Hepatocyte (in vitro differentiated cells): ENCODE measurements at places on chromosomes 3 and 15. TPM values are rescaled to one million over a fixed set of nuclear protein-coding genes. Genes with fewer than 3 reads are reported as not detected.

The CPN2 gene
- 2.2 and 4.6 TPM in 2 replicates for polyA plus RNA-seq

The IGDCC3 gene
- polyA plus RNA-seq: 14.8 and 33.0 TPM in 2 replicates

DNA sequence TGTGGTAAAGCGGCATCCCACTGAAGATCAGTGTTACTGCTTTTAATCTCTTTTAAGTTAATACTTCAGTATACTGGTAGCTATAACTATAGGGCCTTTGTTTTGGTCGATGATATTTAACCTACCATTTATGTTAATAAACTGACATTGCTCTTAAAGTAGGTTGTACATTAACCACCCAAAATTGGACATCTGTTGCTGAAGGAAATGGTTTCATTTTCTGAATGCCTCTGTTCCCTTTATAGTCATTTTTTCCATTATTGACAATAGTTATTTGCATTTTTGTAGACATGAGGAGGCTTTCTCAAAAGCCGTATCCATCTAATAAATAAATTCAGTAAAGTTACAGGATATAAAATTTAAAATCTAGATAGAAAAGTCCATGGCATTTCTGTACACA lies 252.4 kb upstream of the UBE2E1 start:
- DNase-seq: no peak

DNA sequence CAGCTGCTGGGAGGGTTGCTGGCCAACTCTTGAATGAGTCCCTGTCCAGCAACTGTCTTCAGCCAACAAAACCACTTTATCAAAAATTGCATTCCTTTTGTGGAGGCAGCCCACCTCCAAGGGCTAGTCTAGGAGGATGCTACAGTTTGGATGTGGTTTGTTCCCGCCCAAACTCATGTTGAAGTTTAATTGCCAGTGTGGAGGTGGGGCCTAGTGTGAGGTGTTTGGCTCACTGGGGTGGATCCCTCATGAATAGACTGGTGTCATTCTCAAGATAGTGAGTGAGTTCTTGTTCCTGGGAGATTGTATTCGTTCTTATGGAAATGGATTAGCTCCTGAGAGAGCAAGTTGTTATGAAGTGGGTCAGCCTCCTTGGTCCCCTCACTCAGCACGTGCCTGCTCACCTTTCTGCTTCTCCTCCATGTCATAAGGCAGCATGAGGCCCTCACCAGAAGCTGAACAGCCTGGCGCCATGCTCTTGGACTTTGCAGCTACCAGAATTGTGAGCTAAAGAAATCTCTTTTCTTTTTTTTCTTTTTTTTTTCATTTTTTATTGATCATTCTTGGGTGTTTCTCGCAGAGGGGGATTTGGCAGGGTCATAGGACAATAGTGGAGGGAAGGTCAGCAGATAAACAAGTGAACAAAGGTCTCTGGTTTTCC lies 4.2 kb upstream of the RFC4 start:
- DNase-seq: no peak

DNA sequence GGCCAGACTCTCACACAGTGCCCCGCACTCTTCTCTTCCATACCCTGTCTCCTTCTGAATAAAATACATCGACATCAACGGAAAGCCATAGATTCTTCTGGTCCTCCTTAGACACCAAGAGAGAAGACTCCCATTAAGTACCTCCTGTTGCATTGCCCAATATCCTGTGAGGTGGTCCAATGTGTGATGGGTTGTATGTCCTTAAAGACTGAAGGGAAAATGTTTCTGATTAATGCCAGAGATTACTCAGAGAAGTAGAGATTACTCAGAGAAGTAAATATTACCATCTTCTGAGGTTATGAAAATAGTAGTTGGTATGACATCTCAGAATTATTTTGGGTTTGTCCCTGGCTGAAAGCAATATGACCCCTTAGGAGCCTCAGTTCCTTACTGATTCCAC lies 60.8 kb upstream of the GALNT15 start:
- DNase-seq: no peak

GRCh38 chr3:167736264-167736787 lies 805 bp downstream of the SERPINI1 start:
- no peak for DNase-seq

DNA sequence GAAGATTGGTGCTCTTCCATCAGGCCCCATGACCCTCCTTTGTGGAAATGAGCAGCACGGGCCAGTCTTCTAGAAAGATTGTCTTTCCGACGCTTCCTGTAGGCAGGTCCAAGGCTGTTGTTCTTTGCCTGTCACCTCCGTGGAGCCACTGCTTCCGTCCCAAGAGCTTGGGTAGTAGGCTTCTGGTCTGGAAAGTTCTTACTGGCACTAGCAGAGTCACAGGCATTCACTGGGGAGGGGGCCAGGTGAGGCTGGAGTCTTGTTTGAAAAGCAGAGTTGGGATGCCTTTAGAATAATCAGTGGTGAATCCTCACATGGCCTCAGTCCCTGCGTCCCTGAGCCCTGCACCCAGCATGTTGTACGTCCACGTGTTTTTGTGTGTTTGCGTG lies 76.2 kb upstream of the ADPGK start:
- DNase-seq: no peak
